CD8-positive, alpha-beta memory T cell (primary cell): ENCODE measurements at places on chromosomes 13 and 19. TPM values are rescaled to one million over a fixed set of nuclear protein-coding genes. Genes with fewer than 3 reads are reported as not detected.

ARGLU1 gene
- 39.2 TPM for polyA plus RNA-seq

GRCh38 chr19:15126131-15126910, 19.1 kb downstream of the SYDE1 start:
- DNase-seq = no peak

- no peak for DNase-seq
Observed at GRCh38 chr13:89900104-89900765, 1447.3 kb upstream of the MIR17HG start.

DNA sequence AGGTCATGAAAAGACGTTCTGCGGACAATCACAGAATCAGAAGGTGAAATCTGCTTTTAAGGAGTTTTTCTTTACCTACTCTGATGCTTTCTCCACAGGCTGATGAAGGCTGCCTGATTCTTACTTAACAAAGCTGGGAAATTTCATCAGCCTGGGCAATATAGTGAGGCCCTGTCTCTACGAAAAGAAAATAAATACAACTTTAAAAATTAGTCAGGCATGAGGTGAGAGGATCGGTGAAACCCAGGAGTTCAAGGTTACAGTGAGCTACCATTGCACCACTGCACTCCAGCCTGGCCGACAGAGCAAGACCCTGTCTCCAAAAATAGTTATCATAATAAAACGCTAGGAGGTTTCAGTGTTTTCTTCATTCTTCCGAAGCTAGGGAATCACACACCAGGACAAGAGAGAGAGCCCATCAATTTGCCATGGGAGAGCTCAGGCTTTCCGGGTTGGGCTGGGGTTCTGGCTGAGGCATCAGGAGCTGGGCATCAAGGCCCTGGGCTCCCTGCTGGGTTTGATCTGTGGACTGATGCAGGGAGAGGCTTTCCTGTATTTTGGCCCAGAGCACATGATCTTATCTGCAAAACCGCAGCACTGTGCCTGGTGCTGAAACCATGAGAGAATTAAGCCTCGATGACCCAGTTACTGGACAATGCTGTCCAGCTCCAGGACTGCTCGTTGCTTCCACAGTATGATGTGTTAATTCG, 25.1 kb upstream of the CEBPG start:
- no peak for DNase-seq

DNA sequence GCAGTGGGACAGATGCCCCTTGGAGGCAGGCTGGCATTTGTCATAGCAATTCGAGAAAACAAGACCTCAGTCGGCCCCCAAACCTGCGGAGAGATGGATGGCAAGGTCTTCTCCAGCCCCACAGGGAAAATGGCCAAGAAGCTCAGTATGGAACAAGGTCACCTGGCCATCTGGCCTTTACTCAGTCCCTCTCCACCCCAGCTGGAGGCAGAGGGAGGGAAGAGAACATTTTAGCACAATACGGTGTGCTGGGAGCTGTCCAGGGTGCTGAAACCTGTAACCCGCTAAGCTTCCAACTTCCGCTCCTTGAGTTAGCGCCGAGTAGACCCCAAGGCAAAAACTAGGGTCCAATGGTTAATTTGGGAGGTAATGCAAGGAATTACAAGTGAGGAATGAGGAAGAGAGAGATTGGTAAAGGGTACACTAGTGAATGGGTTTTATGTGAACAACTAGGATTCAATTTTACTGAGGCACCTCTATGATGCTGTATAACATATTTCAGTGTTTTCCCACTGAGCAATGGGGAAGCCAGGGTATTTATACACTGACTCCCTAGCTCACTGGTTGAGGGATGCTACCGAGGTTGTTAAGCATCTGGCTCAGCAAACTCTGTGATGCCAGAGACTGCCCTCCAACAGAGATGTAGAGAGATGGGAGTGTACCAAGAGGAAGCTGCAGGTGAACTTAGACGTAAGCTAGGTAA, 64.3 kb downstream of the CACNA1A start:
- DNase-seq = peak; percentile 10
